Glutamatergic neuron (in vitro differentiated cells): ENCODE measurements at places on chromosomes 5 and 9.
A peak's percentile ranks its signal among the peaks of the same experiment; 100 is the strongest.

- DNase-seq = no peak
Measured at GRCh38 chr9:135456436-135457104, 23.0 kb upstream of the PPP1R26 start.

- DNase-seq = no peak
Measured at GRCh38 chr9:22265038-22265437, 181.6 kb upstream of the DMRTA1 start.

GRCh38 chr9:38392235-38393127 is at the start of gene ALDH1B1:
Gene ALDH1B1 (plus strand): TSS chr9:38392702. CDS start chr9:38395749, 3,047 bp downstream.
- DNase-seq = peak; percentile 90

DNA sequence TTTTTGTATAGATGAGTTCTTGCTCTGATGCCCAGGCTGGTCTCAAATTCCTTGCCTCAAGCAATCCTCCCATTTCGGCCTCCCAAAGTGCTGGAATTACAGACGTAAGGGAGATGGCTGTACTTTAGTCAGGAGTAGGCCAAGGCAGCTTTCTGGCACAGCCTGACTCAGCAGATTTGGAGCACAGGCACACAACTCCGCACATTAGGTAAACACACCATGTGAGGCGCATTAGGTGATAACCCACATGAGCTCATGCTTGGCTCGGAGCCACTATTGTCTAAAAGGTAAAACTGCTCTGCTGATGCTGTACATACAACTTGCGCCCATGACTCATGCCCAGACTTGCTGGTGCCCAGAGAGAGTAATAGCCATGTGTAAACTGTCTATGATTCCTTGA is 1157.9 kb downstream of the TAF11L14 start:
- no peak for DNase-seq

- DNase-seq = no peak
Measured at GRCh38 chr5:366541-367357, 45.2 kb downstream of the AHRR start.

DNA sequence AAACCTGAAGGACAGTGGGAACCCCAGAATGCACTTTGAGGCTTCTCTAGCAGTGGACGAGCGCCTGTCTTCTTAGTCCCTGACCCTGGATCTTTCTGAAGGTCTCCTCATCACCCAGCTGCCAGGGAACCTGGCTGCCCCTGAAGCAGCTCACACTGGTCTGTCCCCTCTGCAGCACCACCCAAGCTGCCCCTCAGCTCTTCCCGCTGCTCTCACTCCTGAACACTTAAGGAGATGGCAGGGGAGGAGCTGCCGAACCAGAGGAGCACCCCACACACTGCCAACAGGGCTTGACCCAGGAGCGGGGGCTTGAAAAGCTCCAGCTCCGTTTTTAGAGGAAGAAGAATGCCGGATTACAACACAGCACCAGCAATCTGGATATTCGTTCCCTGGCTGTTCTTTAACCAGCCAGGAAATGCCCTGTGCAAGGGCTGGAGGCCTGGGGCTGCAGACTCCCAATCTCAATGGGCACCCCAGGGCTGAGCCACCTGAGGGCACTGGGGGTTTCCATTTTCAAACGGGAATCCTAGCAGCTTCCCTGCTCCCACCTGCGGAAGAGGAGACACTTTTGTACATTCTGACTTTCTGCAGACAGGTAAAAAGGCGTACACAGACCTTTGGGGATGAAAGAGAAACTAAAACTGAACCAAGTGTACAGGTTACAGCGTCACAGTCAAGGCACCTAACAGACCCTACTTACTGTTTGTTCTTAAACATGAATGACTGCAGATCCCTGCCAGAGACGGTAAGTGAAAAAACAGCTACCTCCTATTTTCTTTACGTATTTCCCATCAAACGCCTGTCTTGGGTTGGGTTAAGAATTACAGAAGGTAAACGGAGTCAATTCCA is 36.3 kb downstream of the GOLM1 start:
- no peak for DNase-seq

DNA sequence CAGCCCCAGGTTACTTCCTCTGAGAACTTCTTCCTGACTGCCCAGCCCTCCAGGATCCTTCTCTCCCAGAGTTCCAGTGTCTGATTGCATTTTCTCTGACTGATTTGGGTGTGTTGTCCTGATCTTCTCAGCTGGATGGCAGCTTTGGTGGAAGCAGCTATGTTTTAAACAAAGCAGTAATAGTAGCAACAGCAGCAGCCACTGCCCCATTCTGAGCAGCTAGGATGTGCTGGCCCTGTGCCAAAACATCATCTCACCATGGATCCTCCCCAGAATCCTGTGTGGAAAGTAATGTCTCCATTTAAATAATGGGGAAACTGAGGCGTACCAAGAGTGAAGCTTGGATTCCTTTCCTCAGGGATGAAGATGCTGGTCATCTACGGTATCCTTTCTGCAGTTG is 46.4 kb upstream of the PSD2 start:
- no peak for DNase-seq

- no peak for DNase-seq
Measured at GRCh38 chr9:99019510-99020331, 76.0 kb downstream of the COL15A1 start.

DNA sequence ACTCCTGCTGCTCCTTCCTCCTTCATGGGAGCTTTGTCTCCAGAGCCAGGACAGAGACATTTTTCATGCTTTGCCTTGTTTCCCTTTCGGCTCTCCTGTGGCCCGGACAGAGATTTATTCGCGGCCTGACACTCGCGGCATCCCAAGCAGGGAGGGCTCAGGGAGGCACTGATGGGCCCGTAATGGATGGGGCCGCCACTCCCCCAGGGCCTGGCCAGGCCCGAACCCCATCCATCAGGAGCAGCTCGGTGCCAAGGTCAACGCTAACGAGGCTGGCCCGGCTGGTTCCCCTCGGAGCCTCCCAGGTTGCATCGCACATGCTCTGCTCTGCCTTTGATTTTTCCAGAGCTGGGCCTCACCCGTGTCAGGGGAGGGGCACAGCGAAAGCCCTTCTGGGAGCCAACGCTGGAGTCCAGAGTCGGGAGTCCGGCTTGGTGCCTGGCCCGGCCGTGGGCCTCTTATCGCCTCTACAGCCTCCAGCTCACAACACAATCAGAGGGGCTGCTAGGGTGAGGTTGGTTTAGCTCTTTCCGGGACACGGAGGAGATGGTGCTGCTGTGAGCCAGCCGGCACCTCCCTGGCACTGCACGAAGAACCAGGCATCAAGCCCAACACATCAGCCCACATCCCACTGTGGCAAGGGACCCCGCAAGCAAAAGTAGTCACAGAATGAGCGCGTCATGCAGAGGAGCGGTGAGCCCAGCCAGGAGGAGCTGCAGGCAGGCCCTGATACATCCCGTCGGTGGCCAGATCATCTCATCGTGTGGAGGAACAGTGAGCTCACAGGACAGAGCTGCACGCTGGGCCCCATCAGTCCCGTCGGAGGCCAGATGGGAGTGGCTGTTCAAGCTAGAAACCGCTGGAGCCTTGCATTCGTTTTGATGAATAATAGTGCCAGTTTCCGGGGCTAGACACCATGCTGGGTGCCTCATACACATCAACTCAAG is 72.2 kb upstream of the BARHL1 start:
- DNase-seq = no peak

GRCh38 chr9:16619914-16620520 is 250.5 kb downstream of the BNC2 start:
- no peak for DNase-seq

DNA sequence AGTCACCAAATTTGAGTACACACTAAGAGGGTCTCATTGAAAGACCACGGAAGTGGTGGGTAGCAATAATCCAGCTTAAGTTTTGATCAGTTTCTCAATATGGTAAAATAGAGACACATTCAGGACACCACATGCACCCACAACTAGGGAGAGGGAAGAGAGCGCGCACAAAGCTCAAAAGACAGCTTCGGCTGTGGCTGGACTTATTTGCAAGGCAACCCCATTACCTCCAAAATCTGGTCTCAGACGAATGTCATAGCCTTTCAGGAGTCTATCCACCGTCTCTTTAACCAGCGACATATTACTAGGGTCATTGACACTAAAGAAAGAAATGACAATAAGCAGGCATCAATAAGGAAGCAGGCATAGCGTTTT is 443 bp downstream of the GABRB2 start:
- DNase-seq = no peak

- DNase-seq = no peak
Measured at GRCh38 chr9:94014920-94015319, 59.8 kb upstream of the BARX1 start.
